Upper lobe of right lung (tissue), 1 donor: ENCODE measurements at places on chromosomes 2 and 18. TPM values are rescaled to one million over a fixed set of nuclear protein-coding genes. Genes with fewer than 3 reads are reported as not detected.

DNA sequence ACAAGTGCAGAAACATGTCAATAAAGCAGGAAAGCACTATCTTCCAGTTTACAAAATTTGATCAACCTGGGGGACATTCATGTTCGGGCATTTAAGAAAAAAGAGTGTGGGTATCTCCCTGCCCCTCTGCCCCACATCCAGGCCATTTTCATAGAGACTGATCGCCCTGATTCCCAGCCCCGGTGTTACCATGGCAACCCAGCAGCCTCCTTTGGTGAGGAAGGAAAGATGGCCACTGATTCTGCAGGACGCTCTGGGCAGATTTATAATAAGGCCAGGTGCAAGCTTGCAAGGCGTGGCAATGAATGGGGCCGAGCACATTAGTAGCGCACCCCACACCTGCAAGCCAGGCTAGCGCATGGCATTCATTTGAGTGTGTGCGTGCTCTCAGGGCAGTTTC lies 36.7 kb upstream of the ARL4C start:
- H3K27me3 ChIP-seq, result peaks cover 4% of the 10 kb centered on the region
- no peaks in the 10 kb centered on the region for H3K4me1 ChIP-seq
- DNase-seq, result no peak
- H3K27ac ChIP-seq, result no peak overlapping the region
- no peaks in the 10 kb centered on the region for H3K36me3 ChIP-seq
- H3K4me3 ChIP-seq, result no peak overlapping the region

DNA sequence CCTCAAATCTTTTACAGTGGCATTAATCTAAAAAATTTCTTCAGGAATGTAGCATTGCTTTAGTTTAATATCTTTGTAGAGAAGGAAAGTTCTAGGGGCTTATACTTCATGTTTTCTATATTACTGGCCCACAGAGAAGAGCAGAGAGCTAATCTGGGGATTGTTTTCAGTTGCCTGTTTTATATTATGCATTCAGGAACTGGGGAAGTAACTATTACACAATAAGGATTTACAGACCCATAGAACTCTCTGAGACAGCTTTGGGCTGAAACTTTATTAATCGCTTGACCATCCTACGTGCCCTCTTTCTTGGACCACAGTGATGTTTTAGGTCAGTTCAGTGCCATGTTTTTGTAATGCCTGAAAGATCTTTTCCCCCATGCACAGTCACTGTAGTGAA lies 29.9 kb downstream of the BIRC6 start:
- H3K27ac ChIP-seq, result no peak overlapping the region
- H3K27me3 ChIP-seq, result no peaks in the 10 kb centered on the region
- no peak for DNase-seq
- peaks cover 76% of the 10 kb centered on the region for H3K36me3 ChIP-seq

Gene ERBB4
- total RNA-seq, result 22.6 TPM

Gene SLC25A52
- not detected for total RNA-seq

DNA sequence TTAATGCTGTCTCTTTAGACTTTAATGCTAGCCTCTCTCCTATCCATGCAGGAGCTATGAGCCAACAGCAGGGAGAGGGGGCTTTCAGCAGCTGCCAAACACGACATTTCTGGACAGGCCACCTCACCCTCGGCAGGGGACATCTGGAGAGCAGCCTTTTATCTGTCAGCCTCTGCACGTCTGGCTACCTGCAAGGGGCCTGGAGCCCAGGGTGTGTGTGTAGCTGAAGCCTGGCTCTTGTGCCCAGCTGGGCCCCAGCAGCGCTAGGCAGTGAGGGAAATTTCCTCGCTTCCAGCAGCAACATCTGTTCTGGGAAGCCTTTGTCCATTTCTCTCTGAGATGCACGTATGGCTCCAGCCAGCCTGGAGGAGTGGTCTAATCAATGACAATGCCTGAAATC lies 728.7 kb upstream of the ID2 start:
- no peak for DNase-seq
- H3K36me3 ChIP-seq, result no peaks in the 10 kb centered on the region
- no peak overlapping the region for H3K4me3 ChIP-seq
- no peaks in the 10 kb centered on the region for H3K4me1 ChIP-seq
- H3K27ac ChIP-seq, result no peak overlapping the region

Gene NEU2
- total RNA-seq, result not detected
